Cortex of kidney (tissue), 1 donor: ENCODE measurements at places on chromosomes 2 and 18.

DNA sequence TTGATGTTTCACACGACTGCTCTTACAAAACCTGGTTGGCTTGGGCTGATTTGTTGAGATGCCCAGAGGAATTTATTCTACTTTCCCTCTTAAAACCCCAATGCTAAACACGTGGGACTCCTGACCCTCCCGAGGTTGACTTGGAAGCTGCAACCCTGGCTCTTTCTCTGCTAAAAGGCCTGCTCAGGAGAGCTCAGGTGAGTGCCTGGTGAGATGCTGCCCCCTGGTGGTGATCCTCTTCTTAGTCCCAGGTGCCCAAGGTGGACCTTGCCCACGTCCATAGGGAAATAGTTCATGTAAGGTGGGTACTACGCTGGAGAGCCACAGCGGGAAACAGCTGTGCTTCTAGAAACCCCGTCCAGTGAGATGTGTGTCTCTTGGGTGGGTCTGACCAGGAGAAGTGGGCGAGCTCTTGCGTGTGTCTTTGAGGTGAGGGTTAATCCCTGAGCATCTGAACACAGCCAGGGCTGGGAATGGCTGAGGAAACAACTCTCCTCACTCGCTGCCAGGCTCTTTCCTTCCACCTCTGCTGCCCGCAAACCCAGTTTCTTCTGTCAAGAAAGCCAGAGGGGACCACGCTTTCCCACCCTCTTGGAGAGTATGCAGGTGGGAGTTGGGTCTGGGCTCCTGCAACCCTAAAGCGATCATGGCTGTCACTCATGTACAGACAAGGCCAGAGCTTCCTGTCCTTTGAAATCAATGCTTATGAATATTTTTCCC, 25.5 kb upstream of the PXDN start:
- no peak for DNase-seq

DNA sequence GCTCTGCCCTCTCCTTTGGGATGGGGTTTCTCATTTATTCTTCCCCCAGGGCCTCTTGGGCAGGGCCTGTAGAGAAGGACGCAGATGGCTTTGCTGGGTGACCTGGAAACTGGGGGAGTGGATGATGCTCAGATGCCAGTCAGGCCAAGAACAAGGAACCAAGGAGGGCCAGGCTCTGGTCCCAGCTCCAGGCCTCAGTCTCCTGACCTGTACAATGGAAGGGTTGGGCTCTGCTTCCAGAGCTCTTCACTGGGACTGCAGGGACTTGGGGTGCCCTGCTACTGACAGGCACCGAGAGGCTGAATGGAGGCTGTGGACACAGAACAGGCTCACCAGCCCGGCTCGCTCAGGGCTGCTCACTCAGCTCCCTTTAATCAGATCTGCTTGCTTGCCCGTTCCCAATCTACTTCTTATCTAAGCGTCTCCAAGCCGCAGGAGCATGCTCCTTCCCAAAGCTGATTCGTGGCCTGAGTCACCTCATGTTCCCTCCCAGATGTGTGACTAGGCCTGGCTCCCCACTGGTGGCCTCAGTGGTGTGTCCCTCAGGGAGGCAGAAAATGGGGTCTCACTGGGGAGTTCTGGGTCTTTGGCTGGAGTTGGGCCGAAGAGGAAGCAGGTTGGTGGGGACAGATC, 82.6 kb upstream of the ODC1 start:
- no peak for DNase-seq

- DNase-seq, result no peak
These were observed 9.8 kb upstream of the MGAT5 start for GRCh38 chr2:134244086-134244485.

DNA sequence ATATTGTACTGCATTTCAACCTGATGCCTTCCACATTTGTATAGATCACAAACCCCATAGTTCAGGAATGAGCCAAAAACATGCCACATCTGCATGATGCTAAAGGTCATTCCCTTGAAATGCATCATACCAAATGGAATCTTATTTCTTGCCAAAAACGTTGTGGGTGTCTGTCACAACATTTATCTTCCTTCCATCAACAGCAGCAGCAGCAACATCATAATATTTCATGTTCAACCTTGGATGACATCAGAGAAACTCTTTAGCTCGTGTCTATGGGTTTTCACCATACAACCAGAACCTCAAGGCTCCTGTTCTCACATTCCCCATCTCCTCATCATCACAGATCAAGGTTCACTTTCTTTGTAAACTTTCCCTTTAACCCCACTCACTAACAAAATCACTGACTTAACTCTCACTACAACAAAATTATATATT, 221.3 kb upstream of the CTAGE1 start:
- DNase-seq, result no peak
